Stimulated activated CD8-positive, alpha-beta memory T cell treated with anti-CD3 and anti-CD28 coated beads, Interleukin-2, amount 100 ng/mL, for 48 hours (primary cell): ENCODE measurements at places on chromosomes 1 and 21.

DNA sequence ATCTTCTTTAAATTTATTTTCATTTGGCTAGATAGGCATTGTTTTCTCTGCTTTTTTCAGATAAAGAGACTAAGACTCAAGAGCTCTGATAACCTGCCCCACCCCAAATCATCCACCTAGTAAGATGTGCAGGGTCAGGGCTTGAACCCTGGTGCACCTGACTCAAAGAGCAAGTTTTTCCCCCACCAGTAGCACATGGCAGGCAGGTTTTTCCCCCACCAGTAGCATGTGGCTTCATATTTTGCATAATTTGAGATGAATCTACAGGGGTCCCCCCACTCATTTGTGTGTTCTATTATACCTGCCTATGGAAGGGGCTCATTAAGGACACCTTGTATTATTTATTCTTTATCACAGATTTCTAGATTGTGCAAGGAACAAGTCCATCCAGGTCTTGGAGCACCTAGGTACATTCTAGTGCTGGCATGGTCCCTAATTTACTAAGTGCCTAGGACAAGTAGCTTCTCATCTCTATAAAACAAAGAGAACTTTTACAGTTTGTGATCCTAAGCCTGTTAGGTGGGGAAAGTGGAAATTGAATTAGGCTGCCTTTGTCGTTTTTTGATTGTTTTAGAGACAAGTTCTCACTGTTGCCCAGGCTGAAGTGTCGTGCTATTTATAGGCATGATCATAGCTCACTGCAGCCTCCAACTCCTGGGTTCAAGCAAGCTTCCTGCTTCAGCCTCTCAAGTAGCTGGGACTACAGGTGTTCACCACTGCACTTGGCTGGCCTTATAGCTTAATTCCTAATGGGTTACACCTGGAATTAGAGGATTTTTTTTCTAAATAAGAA, 13.2 kb upstream of the CTSE start:
- no peak for DNase-seq

- DNase-seq: no peak
Measured at GRCh38 chr1:196372896-196373536, 235.2 kb downstream of the KCNT2 start.

DNA sequence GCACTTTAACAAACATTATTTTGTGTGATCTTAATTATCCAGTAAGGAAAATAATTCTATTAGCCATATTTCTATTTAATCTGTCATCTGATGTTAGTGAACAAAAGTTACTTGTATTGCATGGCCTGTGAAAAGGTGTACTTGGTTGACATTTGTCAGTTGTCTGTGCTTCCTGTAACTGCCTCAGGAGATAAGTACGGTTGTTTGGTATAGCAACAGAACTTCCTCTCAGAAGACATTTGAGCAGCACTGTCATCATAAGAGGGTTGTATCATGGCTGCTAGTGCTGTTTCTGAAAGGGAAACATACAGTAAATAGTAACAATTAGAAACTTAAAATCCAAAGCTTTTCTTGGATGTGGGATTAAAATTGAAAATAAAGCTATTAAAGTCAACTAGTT, 3.4 kb downstream of the BLZF1 start:
- no peak for DNase-seq

- no peak for DNase-seq
Measured at GRCh38 chr1:8889925-8890785, 11.7 kb upstream of the ENO1 start.

DNA sequence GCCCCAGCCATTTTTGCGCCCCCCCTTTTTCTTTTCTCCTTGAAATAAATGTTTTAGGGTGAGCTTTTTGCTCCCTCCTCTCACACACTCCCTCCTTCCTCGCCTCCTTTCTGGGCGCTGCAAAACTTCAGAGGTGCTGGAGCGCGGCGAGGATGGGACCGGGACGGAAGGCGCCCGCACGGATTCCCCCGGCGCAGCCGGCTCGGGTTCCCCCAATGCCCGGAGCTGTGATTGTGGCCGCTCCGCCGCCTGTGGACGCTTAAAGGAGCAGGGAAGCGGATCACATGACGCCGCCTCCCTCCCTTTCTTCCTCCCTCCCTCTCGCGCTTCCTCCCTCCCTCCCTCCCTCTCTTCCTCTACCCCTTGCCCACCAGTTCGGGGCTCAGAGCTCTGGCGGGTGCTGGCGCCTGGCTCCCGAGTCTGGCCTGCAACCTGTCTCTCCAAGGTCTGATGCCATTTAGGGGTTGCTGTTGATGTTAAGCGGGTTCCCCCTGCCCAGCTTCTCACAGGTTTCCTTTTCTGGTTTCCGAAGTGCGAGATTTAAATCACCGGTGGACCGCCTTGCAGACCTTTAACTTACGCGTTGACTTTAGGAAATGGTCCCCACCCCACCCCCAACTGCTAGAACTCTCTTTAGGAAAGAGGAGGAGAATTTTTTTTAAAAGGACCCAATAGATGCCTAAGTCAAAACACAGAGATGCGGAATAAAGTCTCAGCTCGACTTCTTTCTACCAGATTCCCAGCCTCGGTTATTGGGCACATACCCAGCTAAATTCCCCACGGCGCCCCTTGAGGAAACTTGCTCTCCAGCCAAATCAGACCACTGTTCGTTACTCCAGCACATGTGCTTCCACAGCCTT, at the start of gene WLS:
WLS (minus strand) TSS at position 235 of the 860 bp plus-strand sequence; CDS start at position 11, 224 bp downstream.
- DNase-seq: no peak

DNA sequence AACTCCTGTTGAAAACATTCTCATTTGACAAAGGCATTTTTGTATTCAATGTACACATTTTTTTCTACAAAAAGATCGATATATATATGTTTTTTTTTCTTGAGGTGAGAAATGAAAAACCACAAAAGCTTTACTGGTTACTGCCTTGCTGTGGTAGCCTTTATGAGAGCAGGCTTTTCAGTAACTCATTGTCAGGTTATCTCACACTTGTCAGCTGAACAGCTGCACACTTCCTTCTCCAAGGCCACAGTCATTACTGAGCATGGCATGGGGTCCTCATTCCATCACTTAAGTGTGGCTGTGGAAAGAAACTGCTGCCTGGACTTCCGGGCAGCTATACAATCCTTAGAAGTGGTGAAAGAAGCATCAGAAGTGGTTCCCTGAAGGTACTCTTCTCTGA, 169.3 kb upstream of the ZP4 start:
- no peak for DNase-seq

DNA sequence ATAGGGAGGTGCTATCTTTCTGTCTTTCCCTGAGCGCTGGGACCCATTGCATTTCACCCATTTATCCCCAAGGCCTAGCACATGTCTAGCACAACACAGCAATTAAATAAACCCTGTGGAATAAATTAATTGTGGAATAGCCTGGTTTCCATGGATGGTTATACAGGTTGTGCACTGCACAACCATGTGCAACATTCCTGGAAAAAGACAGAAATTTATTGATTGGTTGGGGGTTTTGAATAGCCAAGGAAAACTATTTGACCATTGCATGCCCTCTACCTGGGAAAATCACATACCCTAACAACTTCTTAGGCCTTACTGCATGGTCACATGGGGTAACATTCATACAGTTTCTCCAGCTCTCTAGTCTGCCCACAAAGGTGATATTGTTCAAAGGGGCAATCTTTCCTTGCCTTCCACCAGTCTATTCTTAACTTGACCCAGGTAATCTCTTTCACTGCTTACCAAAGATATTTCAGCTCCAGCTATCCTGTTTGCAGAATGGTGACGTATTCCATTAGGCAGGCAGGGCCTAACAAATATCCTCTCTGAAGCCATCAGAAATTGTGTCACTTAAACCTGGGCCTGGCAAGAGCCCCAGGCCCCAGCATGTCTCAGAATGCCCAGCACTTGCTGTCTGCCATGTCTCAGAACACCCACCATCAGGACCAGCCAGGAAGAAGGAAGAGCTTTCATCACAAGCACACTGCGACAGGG, 157.9 kb upstream of the RAB4A start:
- DNase-seq: no peak

DNA sequence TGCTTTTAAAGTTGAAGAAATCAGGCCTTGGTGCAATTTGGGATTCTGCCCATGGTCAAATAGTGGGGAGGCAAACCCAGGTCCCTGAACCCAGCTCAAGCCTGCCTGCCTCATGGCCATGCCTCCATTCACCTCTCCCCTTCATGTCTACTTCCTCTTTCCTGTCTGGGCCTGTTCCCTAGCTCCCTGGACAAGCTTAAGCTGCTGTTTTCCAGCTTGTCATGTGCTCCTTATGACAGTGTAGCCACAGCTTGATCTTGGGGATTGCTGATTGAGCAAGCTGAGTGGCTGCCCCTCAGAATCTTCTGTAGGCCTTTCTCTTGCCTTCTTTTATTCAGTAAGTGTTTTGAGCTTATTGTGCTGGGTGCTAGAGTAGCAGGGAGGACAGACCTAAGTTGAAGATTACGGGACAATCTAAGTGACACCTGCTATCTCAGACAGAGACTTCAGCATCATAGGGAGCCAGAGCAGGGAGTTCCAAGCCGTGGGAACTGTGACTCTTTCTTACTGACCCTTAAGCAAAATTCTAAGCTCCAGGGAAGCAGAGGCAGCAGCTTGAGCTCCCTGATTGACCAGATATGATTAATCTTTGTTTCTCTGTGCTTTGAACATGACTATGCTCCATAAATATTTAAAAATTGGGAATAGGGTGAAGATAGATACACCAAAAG, 520 bp upstream of the MR1 start:
- DNase-seq: no peak
